ENCODE measurements at places on chromosomes 3 and 15. TPM values are rescaled to one million over a fixed set of nuclear protein-coding genes. Genes with fewer than 3 reads are reported as not detected.

DNA sequence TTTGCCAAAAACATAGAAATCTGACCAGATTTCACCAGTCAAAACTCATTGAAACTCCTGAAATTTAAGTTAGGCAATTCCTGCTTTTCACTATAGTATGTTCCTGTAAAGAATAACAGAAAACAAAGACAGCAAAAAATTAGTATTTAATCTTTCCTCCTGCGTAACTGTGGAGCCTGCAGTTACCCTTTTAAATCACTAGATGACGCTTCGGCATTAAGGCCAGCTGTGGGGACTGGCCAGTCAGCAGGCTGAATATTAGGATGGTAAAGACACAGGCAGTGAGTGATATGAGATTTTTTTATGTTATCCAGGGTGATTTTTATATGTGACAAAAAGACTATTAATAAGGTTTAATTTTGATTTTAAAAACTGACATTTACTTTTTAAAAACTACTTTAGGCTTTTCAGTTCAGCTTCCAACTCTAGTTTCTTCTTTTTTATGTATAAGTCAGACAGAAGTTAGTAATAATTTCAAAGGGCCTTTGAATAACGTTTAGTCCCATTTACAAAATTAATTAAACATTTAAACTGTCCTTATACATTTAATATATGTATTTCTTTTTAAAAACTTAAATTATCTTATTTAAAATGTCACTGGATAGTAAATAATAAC lies 165.1 kb downstream of the PPM1L start:
- no peak for DNase-seq

The DISP2 gene
- total RNA-seq = 9.1 TPM

The CPNE4 gene
- not detected for total RNA-seq

The SLC15A2 gene
- total RNA-seq = 1.1 TPM

DNA sequence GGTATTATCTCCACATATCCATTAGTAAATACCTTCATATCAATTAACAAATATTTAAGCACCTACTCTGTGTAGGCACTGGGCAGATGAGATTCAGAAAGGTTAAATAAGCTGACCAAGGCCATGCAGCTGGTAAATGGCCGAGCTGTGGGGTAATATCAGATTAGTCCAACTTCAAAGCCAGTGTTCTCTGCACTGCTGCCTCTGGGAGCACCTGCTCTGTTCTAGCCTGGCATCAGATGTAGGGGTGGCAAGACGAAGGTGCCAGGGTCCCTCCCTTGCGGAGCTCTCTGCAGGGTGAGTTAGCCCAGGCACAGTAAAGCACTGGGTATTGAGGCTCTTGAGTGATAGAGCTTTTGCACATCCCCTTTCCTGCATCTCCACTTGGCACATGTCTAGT lies 5.5 kb downstream of the TATDN2 start:
- DNase-seq = no peak

- DNase-seq = no peak
Observed at GRCh38 chr15:25368850-25369249, 70.0 kb downstream of the UBE3A start.

The LINGO1 gene
- not detected for total RNA-seq

The GABRR3 gene
- not detected for total RNA-seq

- no peak for DNase-seq
Observed at GRCh38 chr15:24919446-24919845, 35.3 kb upstream of the SNRPN start.

- no peak for DNase-seq
Observed at GRCh38 chr3:150736903-150737832, 25.8 kb downstream of the SIAH2 start.

DNA sequence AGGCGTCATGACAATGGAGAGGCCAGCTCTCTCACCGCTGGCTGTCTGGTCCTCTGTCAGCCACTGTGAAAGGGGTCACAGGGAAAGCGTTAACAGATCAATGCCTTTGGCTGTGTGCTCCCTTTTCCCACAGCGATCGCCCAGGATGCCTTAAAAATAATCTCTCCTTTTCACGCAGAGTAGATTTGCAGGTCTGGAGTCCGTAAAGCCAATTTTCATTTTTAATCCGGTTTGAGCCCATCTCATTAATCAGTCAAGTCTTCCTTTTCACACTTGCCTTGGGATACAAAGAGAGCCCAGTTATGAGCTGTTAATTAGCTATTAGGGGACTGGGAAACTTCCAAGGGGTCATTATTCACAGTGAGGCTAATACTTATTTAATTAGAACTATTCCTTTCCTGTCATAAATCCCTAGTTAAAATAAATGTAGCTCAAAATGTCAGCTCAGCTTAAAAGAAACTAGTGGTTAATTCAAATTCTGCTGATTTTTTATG lies 104.3 kb upstream of the RASGRP1 start:
- DNase-seq = no peak

- DNase-seq = no peak
Observed at GRCh38 chr3:38533285-38533976, 37.3 kb downstream of the EXOG start.

The ZDHHC23 gene
- 52.8 TPM for total RNA-seq

DNA sequence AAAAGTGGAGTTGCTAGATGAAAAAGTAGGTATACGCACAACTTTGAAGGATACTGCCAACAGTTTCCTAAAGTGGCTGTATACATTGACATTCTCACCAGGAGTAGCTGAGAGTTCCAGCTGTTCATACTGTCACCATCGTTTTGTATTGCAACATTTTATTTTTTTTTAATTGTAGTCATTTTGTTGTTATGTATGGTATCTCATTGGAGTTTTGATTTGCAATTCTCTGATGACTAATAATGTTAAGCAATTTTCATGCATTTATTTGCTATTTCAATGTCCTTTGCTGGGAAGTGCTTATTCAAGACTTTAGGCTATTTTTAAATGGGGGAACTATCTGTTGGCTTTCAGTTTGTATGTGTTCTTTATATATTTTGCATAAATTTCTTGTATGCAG lies 185.1 kb upstream of the TGFBR2 start:
- DNase-seq = no peak

The ESYT3 gene
- total RNA-seq = 2.0 TPM

DNA sequence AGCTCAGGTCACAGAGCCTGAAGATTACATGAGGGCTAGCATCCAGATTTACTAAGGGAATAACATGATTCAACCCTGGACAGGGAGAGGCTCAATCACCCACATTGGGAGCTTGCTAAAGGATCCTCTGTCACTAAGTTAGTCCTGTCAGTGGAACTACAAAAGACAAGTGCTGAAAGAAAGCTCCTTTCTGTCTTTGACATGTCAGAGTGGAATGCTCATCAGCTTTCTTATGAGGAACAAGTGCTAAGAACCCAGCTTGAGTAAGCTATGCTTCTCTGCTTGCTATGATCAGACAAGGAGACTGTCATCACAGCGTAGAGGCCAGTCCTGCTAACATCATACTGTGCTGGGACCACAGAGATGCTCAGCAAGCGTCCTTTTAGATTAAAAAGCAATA lies 74.5 kb downstream of the MB21D2 start:
- no peak for DNase-seq

The FETUB gene
- total RNA-seq = not detected

The ST8SIA2 gene
- not detected for total RNA-seq
